ENCODE measurements at places on chromosomes 5 and 9.
A peak's percentile ranks its signal among the peaks of the same experiment; 100 is the strongest.

- H3K4me3 ChIP-seq, result no peak overlapping the region
- H3K4me1 ChIP-seq, result no peaks in the 10 kb centered on the region
- H3K27ac ChIP-seq, result no peak overlapping the region
- no peak for DNase-seq
- H3K36me3 ChIP-seq, result no peaks in the 10 kb centered on the region
These were observed 16.5 kb upstream of the TMEM171 start for GRCh38 chr5:73103870-73104299.

- no peak overlapping the region for H3K4me3 ChIP-seq
- H3K36me3 ChIP-seq, result no peaks in the 10 kb centered on the region
- DNase-seq, result no peak
- H3K27ac ChIP-seq, result no peak overlapping the region
These were observed 55.7 kb upstream of the EQTN start for GRCh38 chr9:27352457-27353165.

- DNase-seq, result no peak
- no peak overlapping the region for H3K4me3 ChIP-seq
- no peaks in the 10 kb centered on the region for H3K27me3 ChIP-seq
- peaks cover 66% of the 10 kb centered on the region for H3K4me1 ChIP-seq
These were observed 17.5 kb downstream of the STXBP1 start for GRCh38 chr9:127629468-127630081.

DNA sequence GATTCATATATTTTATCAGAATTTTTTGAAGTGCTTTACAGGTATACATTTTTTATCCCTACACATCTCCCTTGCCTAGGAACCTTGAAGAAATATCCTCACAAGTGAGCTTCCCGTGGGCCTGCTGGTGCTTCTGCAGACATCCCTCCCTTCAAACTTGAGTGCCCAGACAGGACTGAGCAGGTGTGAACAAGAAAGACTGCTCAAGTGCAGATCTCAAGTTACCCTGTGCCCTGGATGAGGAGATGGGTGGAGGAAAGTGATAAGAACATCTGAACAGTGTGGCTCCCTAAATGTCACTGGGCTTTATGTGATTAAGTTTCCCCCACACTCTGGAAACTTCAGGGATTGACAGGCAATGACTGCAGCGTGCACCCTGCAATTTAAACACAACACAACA lies 209.8 kb downstream of the TLE1 start:
- no peaks in the 10 kb centered on the region for H3K4me1 ChIP-seq
- no peak overlapping the region for H3K27ac ChIP-seq
- no peak overlapping the region for H3K4me3 ChIP-seq
- DNase-seq, result no peak
- no peaks in the 10 kb centered on the region for H3K27me3 ChIP-seq

DNA sequence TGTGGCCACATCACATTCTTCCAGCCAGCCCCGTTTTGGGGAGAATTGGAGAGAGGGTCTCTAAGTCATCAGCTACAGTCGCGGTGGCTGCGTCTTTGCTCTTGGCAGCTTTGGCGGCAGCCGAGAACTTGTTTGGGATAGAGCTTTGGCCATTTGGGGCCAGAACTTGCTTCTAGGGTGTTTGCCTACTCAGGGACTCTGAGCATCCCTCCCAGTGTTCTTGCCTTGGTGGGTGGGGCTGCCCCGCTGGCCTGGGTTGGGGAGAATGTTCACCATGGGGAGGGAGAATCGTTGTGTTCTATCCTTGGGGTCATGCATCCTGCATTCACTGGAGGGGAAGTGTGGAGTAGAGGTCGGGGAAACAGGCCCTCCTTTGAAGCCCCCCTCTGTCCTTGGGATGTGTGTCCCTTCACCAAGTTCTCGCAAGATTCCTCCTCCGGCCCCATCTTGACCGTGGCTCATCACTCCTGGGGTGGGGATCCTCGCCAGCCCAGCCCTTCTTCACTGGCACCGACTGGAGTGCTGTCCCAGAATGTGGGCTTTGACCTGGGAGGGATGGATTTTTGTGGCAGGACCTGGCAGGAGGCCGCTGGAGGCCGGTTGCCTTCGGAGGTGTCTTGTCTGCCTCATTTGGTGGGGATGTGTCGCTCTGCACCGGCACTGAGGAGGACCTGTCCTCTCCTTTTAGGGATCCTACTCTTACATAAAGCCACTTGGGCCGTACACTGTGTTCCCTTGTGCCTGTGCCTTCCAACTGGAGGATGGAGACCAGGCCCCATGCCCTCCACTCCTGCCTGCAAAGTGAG lies 3.5 kb downstream of the PHF2 start:
- H3K27ac ChIP-seq, result no peak overlapping the region
- DNase-seq, result no peak
- H3K36me3 ChIP-seq, result no peaks in the 10 kb centered on the region

GRCh38 chr9:133783331-133783731 lies 45.2 kb upstream of the SARDH start:
- H3K36me3 ChIP-seq, result no peaks in the 10 kb centered on the region
- no peak for DNase-seq
- no peak overlapping the region for H3K27ac ChIP-seq
- H3K4me3 ChIP-seq, result no peak overlapping the region
- peaks cover 23% of the 10 kb centered on the region for H3K4me1 ChIP-seq

DNA sequence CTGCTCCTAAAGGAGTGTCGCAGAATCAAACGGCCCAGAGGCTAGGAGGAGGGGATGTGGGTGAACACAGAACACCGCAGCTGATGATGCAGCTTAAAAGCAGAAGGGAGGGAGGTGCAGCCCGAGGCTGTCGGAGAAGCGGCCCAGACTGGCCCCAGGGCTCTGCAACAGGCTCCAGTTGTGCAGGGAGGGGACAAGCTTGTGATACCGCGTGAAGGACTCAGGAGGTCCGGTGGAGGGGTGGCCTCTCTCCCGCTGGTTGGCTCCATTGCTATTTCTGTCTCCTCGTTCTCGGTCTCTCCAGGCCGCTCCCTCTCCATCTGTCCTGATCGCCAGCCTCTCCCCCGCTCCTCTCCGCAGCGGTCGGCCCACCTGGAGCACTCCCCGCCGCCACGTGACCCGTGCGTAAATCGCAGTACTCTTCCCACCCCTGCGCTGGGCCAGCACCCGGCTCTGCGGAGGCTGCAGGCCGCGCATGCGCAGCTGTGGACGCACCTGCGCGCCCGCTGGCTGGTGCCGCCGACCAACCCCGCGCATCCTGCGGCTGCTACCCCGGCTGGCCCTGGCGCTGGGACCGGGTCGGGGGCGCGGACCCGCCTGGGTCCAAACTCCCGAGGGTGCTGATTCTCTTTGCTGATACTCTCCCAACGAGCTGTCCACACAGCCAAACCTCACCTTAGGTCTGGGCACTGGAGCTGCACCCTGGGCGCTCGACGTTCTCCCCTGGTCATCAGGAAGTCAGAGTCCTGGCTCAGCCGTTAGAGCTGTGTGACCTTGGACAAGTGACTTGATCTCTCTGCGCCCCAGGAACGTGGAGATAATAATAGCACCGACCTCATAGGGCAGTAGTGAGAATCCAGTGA lies 3.7 kb upstream of the STXBP1 start:
- peak; percentile 77 for DNase-seq
- H3K27me3 ChIP-seq, result no peaks in the 10 kb centered on the region
- peaks cover 35% of the 10 kb centered on the region for H3K4me1 ChIP-seq
- no peaks in the 10 kb centered on the region for H3K36me3 ChIP-seq

GRCh38 chr5:43039471-43040286 lies 440 bp downstream of the ANXA2R start:
- no peaks in the 10 kb centered on the region for H3K36me3 ChIP-seq
- peak overlapping the region; percentile 66 for H3K4me3 ChIP-seq
- H3K27ac ChIP-seq, result peak overlapping the region; percentile 95
- H3K4me1 ChIP-seq, result peaks cover 37% of the 10 kb centered on the region
- H3K27me3 ChIP-seq, result peaks cover 21% of the 10 kb centered on the region

- DNase-seq, result no peak
- no peak overlapping the region for H3K4me3 ChIP-seq
- H3K27me3 ChIP-seq, result no peaks in the 10 kb centered on the region
- no peaks in the 10 kb centered on the region for H3K36me3 ChIP-seq
- no peak overlapping the region for H3K27ac ChIP-seq
These were observed 266.3 kb downstream of the SEC61B start for GRCh38 chr9:99488131-99489059.

GRCh38 chr9:13513716-13514444 lies 234.4 kb upstream of the MPDZ start:
- DNase-seq, result peak; percentile 17
- H3K27ac ChIP-seq, result peak overlapping the region; percentile 72
- H3K27me3 ChIP-seq, result no peaks in the 10 kb centered on the region
- no peak overlapping the region for H3K4me3 ChIP-seq

DNA sequence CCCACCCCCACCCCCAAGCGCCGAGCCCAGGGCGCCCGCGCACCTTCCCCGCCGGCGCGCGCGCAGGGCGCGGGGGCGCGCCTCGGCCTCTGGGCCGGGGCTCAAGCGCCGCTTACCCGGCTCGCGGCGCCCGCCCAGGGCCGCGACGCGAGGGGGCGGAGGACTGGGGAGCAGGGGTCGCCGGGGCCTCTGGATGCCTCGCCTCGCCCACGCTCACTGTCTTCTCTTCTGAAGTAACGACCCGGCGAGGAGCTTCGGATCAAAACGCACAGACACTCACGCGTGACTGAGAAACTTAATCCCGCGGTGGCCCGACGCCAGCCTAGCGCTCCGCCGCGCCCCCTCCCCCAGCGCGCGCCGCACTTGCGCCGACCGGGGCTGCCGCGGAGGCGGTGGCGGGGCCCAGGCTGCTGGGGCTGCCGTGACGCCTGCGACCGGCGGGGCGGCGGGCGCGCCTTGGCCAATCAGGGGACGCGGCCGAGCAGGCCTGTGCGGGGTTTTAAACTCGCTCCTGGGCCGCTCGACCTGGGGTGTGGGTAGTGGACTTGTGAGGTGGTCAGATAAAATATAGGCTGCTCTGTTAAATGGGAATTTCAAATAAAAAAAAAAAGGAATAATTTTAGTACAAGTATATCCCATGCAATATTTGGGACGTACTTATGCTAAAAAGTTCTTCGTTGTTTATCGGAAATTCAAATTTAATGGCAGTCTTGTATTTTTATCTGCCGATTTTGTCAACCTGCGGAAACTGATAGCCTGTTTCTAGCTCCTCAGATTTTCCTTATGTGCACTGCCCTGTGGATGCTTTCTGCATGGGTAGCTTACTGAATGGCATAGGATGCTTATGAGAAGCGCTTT lies at the start of gene MPDZ:
Gene MPDZ, minus strand, starts transcription at position 409 of the 858 bp plus-strand sequence. CDS start 29,377 bp downstream, outside the sequence.
- H3K4me3 ChIP-seq, result peak within 1 kb of the TSS; percentile 72
- DNase-seq, result peak; percentile 73
- H3K36me3 ChIP-seq, result no peaks in the 10 kb centered on the region
- peaks cover 30% of the 10 kb centered on the region for H3K4me1 ChIP-seq
- no peaks in the 10 kb centered on the region for H3K27me3 ChIP-seq

DNA sequence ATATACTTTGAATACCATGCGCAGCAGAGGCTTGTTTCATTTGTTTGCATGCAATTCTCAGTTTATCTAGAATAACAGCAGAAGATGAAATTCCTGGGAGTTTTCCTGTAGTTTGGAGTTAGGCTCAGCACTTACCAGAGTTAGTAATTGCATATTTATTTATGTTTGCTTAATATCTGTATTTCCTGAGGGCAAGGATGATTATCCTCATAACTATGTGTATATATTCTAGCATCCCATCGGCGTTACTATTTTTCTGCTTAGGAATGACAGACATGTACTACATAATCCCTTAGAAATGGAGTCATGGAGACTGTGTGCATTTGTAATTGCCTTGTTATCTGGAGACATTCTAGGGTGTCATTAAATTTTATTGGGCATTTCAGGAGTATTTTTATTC lies 1184.8 kb downstream of the DTWD2 start:
- H3K4me3 ChIP-seq, result no peak overlapping the region
- H3K27ac ChIP-seq, result no peak overlapping the region
- no peak for DNase-seq
- no peaks in the 10 kb centered on the region for H3K27me3 ChIP-seq
- H3K36me3 ChIP-seq, result no peaks in the 10 kb centered on the region
- H3K4me1 ChIP-seq, result no peaks in the 10 kb centered on the region

GRCh38 chr9:22623236-22623635 lies 176.6 kb downstream of the DMRTA1 start:
- no peaks in the 10 kb centered on the region for H3K4me1 ChIP-seq
- no peaks in the 10 kb centered on the region for H3K36me3 ChIP-seq

Data from heart right ventricle (tissue), 16 donors.